Activated naive CD4-positive, alpha-beta T cell (primary cell): ENCODE measurements at places on chromosomes 1 and 21.

GRCh38 chr1:242477944-242478343 is 46.6 kb downstream of the PLD5 start:
- no peak for DNase-seq

DNA sequence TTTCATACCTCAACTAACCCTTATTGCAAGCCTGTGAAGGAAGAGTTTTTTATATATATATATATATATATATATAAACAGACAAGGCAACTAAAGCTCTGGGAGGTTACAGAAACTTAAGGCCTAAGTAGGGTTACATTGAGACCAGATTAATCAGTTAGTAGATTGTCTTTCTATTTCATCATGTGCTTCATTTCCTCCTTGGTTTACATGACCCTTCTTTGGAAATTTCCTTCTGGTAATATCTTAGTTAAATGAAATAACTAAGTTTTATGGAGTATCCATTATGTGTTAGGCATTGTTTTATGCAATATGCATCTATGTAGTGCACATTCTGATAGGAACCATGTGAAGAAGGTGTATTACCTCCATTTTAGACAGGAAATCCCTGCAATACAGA is 112.7 kb downstream of the FGGY start:
- no peak for DNase-seq

- DNase-seq = no peak
These were observed 613.5 kb downstream of the LMO4 start for GRCh38 chr1:87942165-87942564.

DNA sequence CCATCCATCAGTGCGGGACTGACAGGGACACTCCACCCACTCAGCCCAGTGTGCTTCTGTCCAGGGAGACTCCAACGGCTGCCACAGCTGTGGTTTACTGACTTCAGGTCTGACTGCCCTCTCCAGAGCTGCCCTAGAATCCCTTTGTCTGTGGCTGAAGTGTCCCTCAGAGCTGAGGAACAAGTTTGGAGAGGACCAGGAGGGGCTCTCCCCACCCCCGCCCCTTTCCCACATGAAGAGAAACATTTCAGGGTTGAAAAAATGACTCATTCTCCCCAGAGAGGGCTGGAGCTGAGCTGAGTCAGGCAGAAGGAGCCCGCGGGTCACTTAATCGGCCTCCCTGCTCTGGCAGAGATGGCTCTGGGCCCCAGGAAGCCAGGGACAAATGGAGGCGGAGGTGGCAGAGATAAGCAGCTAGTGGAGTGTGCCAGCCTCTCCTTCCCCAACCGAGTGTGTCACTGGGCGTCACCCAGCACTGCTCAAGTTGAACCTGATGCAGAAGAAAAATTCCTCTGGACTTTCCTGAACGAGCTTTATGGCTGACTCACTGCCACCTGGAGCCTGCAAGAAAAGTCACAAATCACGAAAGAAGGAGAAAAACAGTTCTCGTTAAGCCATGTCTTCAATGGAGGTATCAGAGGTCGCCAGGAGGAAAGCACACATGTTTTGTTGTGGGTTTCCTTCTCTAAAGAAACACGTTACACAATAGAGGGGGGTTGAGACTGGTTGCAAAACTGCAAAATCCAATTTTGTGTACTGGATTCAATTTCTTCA is 34.3 kb upstream of the ECE1 start:
- DNase-seq = no peak

DNA sequence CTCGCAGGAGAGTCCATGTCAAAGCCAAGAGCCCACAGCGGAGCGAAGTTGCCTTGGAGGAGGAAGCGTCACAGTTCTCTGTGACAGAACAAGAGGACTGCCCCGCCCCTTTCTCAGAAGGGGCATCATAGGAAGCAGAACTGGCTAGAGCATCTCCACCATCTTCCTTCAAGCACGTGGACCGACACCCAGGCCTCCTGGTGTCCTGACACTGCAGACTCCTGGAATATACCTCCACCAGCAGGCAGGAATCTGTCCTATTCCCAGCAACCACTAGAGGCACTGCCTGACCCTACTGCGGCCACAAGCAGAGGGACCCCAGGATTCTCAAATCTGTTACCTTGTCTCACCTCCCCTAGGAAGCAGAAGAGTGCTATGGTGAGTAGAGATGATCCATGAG is 37.8 kb downstream of the GPA33 start:
- DNase-seq = no peak

DNA sequence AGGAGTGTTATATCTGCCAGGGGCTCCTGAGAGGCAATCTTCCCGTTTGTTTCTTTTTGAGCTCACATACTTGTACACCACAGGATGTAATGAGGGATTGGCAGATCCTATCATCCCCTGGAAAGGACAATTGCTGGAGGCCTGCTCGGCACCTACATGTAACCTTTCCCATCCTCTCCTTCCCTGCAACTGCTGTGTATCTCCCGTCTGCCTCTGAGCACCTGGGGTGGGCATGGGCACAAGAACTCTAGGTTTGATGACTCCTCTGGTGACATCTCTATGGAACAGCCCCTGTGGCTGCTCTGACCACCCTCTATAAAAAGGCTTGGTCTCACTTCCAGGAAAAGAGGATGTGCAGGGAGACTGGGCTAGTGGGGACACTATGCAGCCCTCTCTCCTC is 25.0 kb upstream of the SMIM12 start:
- DNase-seq = no peak
